BE2C (cell line): ENCODE measurements at places on chromosomes 1 and 21.

GRCh38 chr1:50236656-50237055 is 127.9 kb downstream of the ELAVL4 start:
- no peak for DNase-seq

- DNase-seq = no peak
Measured at GRCh38 chr1:53535846-53536245, 76.6 kb downstream of the DMRTB1 start.

DNA sequence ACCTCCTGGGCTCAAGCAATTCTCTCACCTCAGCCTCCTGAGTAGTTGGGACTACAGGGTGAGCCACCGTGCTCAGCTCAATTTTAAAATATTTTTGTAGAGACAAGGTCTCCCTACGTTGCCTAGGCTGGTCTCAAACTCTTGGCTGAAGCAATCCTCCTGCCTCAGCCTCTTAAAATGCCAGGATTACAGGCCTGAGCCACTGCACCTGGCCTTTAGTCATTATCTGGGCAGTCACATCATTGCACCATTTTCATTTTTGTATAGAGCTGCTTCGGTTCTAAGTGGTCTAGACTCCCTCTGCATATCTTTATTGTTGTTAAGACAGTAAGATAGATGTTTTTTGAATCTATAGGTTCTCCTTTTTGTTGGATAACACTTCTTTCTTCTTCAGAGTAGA is 39.9 kb downstream of the ATF3 start:
- no peak for DNase-seq

- no peak for DNase-seq
Measured at GRCh38 chr1:3763351-3764125, 9.0 kb upstream of the SMIM1 start.

DNA sequence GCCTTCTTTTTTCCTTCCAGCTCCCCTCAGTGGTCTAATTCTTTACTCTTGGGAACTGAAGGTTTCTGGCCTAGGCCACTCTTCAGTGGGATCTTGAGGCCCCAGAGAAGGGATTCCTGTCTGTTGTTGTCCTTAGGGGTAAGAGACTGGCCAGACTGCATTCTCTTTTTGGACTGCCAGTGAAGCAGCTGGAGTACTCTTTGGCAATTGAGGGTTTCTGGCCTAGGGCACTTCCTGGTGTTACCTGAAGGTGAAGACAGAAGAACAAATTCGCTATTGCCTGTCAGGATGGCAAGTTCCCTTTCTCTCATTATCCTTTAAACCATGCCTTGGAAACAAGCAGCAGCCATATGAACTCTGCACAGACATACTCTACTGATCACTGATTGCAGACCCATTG is 286.6 kb upstream of the ZP4 start:
- no peak for DNase-seq

DNA sequence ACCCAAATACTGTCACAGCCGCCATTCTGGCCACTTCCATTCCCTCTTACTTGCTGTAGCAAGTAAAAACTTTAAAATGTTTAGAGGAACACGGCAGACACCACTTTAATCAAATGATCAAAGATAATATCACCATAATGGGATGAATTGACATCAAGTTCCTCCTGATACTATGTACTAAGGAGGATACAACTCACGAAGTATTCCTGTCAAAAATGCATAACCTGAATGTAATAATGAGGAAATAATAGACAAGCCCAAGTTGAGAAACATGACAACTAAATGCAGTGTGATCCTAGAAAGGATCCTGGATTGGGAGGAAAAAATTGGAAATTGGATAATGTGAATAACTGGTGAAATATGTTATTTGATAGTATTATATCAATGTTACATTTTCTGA is 3.9 kb downstream of the KDF1 start:
- DNase-seq = no peak

DNA sequence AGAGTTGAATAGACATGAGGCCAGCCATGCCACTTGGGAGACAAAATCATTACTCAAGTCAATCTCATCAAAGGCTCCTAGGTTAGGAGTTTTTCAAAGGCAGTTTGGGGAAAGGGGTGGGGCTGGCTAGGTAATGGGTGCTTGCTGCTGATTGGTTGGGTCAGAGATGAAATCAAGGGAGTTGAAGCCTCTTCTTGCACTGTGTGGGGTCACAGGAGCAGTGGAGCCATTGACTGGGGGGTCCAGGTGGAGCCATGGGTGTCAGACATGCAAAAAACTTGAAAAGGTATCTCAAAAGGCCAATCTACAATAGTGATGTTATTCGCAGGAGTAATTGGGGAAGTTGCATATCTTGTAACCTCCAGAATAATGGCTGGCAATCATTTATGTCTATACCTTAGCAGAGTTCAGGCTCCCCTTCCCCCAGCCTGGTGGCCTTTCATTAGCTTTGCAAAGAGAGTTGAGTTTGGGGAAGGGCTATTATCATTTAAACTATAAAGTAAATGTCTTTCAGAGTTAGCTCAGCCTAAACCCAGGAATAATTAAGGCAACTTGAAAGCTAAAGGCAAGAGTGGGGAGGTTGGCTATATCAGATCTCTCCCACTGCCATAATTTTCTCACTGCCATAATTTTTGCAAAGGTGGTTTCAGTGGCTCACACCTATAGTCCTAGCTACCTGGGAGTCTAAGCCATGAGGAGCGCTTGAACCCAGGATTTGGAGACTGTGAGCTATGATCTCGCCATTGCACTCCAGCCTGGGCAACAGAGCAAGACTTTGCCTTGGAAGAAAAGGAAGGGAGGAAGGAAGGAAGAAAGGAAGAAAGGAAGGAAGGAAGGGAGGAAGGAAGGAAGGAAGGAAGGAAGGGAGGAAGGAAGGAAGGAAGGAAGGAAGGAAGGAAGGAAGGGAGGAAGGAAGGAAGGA is 7.8 kb upstream of the PINK1 start:
- no peak for DNase-seq

- DNase-seq = no peak
Measured at GRCh38 chr1:54014009-54014629, 3.9 kb downstream of the LDLRAD1 start.

GRCh38 chr1:172883844-172884243 is 166.9 kb downstream of the TNFSF18 start:
- DNase-seq = no peak

DNA sequence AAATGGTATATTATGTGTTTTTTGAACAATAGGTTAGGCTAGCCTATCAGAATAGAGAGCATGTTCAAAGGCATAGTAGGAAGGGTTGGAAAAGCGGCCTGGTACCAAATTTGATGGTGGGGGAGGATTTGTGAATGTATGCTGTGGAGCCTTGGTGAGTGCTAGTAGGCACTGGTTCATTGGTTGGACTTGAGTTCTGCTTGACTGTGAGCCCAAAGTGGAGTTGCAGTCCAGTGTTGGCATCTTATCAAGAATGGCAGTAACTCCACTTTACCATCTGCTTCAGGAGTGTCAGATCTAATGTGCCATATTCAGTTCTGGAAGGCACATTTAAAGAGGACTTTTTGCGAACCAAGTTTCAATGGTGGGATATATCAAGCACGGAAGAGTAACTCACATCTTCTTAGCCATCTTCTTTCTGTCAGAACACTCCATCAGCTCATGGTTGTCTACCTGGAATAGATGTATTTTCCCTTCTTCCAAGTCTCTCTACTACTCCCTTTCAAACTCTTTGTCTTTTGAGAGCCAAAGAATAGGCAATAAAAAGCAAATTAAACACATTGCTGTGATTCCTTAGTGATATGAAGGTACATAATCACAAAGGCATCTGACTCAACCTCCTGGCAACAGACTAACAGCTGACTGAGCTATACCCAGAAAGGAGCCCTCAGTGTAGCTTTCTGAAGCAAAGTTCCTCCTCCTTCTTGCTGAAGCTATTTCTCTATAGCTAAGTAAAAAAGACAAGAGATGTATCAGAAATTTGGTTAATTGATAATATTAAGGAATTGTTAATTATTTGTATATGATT is 21.7 kb downstream of the LRRC8B start:
- DNase-seq = no peak

DNA sequence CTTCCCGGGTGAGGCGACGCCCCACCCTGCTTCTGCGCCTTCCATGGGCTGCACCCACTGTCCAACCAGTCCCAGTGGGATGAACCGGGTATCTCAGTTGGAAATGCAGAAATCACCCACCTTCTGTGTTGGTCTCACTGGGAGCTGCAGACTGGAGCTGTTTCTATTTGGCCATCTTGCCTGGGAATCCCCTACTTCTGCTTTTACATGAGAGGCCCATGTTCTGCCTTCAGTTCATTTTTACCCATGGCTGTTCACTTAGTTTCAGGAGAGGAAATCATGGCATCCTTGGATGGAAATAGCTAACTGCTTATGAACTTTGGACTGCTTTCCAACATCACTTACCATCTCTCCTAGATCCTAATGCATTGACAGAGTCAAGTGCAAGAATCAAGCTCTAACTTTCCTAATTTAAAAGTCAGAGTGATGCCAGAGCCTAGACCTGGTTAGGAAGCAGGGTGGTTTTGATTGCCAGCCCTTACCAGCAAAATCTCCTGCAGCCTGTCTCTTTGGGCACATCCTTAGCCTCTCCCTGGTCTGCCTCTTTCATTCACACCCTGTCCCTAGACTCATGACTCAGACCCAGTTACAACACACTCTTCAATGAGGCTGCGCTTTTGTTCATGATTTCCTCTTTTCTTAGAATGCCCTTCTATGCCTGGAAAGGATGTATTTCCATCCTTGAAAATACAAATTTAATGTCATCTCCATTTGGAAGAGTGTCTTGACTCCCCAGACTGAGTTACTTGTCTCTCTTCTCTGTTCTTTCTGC is 137.2 kb downstream of the KCTD3 start:
- DNase-seq = no peak

DNA sequence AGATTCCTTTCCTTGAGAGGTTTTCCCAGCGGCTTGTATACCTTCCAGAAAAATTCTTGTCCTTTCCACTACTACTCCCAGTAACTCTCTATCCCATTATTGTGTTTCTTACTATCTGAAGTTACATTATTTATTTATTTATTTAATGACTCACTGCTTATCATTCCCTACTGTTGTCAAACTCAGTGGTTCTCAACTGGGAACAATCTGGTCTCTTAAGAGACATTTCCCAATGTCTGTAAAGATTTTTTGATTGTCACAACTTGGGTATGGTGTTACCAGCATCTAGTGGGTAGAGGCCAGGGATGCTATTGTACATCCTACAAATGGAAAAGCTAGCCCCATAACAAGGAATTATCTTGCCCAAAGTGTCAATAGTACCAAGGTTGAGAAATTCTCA is 771.5 kb upstream of the ADGRL2 start:
- DNase-seq = no peak

DNA sequence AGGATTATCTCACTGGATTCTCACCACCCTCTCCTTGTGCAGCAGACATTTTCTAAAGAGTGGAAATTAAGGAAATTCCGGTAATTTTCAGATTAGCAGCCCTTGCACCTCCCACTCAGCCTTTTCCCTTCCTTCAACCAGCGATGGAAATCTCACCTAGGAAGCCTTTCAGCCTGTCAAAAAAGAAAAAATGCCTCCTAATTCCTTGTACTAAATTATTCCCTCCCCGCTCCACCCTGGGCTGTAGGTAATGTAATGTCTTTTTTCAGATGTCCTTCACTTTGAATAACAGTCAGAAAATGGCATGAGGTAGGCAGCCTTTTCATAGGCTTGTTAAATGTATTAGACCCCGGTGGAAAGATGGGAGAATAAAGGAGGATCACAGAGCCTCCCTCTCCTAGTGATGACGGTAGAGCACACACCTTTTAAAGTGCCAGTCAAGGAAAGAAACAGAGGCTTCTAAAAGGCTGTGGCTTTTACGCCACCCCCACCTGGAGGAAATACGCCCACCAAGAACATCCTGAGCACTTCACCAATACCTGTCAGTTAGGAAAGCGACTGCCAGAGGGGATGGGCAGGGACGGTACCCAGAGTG is 62.8 kb upstream of the NEK2 start:
- DNase-seq = no peak

DNA sequence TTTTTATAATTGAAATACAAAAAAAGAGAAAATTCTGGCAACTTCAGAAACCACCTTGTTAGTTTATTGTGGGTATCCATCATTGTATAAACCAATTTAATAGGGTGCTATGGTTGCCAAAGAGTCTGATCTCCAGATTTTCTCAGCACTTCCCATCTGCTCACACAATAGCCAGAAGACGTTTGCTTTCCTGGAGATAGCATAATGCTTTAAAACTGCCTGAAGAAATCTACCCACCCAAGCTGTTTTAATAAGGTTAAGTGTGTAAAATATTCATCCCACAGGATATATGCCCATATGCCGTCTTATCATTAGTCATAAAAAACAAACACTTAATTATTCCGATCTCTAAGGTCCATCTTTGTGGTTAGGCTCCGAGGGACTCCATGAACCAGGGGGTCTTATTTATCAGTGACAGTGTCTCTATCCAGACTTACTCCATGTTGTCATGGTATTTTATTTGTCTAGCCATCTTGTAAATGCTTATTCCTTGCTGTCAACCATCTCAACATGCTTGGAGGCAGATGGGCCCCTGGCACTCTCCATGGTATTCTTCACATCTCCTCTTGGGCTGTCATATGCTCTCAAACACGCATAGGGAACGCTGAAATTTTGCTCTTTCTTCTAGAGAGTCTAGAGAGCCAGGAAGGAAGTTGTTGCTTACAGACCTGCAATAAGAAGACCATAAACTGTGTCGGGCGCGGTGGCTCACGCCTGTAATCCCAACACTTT is 58.5 kb downstream of the MAP10 start:
- DNase-seq = no peak

DNA sequence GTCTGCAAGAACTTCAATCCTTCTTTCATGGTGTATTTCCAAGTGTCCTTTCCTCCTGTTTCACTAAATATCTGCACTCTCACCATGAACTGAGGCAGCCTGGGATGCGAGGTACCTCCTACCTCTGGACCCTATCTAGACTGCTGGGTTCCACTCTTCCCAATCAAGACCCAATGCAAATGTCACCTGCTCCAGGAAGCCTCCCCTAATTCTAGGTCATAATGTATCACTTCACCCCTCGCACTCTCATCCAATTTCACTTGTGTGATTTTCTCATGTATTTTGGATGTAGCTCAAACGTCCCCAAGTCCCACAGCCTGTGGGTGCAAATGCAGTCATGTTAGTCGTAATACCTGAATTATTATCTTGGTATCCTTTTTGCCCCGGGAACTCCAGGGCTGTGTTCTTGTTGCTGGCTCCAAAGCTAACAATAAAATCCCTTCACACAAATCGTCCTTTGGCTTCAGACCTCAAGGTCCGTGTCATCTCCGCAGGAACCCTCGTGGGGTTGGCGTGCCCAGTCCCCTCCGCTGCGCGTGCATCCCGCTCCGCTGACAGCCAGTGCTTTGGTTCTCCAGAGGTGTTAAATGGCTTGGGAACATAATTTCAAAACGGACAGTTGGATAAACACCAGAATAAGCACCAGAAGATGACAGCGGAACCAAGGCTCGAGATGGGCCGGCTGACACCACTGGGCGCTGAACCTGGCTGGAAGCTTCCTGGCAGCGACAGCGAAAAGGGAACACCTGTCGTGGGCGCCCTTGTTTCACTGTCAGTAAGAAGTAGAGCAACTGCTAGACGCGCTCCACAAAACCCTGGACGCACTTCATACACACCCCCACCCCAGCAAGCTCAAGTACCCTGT is 1.0 kb upstream of the BACH1 start:
- DNase-seq = no peak

GRCh38 chr1:182229921-182230491 is 161.6 kb downstream of the GLUL start:
- no peak for DNase-seq
